ENCODE measurements at places on chromosomes 7 and 10.

DNA sequence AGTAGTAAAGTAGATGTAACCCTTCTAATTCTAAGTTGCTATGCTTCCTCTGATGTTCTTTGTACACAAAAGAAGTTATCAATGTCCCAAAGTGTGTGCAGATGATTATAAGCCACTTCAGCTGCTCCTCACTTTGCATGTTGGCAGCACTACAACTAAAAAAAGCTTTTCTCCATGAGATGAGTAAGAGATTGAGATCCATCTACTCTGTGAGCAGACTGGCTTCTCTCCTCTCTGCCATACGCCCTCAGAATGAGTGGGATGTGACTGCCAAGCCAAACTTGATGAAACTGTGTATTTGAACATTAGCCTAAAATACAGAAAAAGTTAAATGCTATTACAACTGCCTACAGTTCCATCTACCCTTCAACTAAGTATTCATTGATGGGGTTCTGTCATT lies 102.9 kb upstream of the ETV1 start:
- DNase-seq: no peak

DNA sequence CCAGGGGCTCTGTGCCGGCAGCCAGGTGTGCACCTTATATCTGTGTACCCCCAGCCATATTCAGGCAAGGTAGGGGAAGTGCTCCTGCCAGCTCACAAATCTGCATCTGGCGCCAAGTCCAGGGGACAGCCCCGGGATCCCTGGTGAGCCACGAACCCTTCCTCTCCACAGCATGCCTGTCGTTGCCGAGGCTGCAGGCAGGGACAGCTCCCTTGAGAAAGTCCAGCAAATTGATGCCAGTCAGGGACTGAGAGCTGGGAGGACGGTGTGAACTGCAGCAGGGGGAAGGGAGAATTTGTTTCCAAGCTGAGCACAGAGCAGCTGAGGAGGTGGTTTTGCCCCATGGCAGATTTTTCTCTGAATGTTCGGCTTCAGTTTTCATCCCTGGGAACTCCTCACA lies 919 bp downstream of the PLA2G12B start:
- no peak for DNase-seq

GRCh38 chr7:156463280-156463679 lies 177.3 kb upstream of the RNF32 start:
- no peak for DNase-seq

DNA sequence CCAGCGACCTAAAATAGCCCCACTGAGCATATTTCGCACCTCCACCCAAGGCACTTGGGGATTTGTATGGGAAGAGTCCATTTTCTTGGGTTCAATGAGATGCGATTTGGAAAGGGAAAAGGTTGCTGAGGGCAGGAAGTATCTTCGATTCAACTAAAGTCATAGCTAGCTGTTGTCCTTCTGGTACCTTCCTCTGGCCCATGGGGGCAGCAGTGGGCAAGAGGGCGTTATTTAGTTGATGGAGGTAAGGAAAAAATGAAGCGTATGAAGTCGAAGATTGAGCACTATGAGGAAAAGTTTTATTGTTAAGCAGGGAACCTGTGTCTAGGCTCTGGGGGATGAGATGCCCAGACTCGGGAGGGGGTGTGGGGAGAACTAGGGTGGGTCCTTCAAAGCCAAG lies 135.4 kb downstream of the EVX1 start:
- no peak for DNase-seq

- DNase-seq: no peak
Measured at GRCh38 chr7:112097524-112097923, 108.7 kb downstream of the DOCK4 start.

DNA sequence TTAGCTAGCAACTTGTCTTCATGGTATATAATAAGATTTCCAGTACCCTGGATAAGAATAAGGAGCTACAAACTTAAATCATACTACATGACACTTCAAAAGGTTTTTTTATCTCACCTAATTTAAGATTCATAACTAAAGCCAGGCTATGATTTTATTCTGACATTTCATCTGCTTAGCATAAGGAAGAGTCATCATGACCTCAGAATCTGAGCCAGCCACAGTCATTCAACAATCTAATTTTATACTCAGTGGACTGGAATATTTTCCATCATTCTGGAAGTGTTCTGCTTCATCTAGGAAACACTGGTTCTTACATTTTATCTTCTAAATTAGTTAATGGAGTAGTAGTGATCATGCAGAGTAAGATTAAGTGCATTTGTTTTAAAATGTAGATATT lies 102.1 kb upstream of the KCND2 start:
- no peak for DNase-seq

- DNase-seq: no peak
Measured at GRCh38 chr7:101835136-101835535, 17.7 kb downstream of the CUX1 start.

GRCh38 chr10:62037890-62038608 lies 136.6 kb downstream of the ARID5B start:
- no peak for DNase-seq

GRCh38 chr10:86849181-86849894 lies 92.9 kb downstream of the BMPR1A start:
- DNase-seq: no peak

GRCh38 chr10:59829024-59829423 lies 75.8 kb upstream of the MRLN start:
- no peak for DNase-seq

GRCh38 chr7:85554236-85555178 lies 367.7 kb upstream of the SEMA3D start:
- peak; percentile 6 for DNase-seq

DNA sequence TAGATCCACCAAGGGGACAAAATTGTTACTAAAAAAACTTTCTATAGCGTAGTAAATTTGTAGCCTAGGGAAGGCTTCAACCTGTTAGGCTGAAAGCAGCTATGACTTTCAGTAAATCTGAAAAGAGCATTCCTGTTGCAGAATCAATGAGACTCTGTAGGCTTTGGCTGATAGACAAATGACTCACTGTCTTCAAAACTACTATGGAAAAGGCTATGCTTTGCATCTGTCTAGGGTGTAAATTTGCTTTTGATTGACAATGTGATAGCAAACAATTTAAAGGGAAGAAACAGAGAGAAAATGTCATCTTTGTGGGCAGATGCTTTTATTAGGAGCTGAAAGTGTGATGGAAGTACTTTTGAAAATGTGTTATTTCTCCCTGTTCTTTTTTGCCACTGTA lies 60.6 kb downstream of the ARL5B start:
- no peak for DNase-seq

DNA sequence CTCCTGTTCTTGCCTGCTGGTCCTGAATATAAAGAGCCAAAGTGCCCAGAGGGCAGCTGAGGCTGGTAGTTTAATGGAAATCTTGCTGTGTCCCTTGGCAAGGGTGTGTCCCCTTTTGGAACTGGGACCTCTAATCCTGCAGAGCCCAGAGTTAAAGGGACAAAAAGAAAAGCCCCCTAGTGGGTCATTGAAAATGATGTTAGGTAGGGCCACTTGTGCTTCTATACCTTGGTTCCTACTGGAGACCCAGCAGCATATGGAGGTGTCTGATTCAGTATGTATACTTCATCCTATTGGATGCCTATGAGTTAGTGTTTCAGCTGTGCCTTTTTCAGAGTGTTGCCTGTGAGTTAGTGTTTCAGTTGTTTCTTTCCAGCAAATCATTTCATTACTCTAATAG lies 30.5 kb downstream of the TFAM start:
- DNase-seq: no peak

DNA sequence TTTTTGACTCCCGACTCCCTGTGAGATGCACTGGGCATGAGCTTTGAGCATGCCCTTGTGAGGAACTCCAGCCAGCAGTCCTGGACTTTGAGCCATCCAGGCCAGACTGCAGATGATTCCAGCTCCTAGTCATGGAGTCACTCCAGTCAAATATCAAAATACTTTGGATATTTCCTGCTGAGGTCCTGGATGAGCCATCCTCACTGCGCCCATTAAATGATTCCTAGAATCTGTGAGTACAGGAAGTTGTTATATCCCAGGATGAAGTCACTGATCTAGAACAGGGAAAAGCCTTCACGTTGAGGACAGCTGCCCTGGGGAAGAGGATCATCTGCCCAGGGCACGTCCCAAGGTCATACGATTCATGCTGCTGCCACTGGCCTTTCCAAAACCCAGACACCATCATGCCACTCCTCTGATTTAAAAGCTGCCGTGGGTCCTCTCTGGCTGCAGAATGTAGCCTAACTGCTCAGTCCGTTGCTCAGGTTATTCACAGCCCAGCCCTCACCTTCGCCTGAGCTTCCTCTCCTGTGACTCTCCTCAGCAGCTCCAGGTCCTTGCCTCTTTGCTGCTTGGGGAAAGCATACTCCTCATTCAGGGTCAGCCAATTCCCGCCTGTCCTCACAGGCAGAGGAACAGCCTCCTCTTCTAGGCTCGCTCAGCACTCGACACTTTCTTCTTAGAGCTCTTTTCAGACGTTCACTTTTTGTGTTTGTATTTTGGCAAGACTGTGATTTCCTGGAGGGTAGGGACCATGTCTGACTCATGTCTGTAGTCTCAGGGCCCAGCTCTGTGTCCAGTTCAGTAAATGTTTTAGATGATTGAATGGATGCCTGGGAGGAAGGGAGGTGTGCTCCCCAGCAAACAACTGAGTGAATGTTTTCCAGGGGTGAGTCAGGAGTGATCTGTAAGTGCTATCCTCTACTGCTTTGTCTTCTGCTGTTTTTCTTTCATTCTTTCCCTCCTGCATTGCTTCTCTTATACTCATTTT lies 157.8 kb downstream of the SNX10 start:
- DNase-seq: no peak

- no peak for DNase-seq
Measured at GRCh38 chr10:4453950-4454349, 372.1 kb upstream of the AKR1E2 start.

DNA sequence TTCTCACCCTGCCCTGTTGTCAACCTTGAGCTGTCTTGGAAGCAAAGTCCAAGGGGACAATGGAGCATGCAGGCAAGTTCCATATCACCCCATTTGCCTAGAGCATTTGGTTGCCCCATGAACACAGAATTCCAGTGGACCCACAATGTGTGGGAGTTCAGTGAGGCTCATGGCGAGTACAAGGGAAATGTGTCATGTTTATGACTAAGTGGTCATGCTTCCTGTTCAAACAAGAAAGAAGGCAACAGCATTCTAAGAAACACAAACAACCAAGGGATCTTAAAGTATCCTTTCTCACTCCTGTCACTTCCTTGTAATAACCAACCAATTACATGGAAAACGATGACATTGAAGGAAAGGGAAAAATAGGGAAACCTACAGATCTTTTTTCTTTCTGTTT lies 513.0 kb downstream of the INHBA start:
- no peak for DNase-seq

DNA sequence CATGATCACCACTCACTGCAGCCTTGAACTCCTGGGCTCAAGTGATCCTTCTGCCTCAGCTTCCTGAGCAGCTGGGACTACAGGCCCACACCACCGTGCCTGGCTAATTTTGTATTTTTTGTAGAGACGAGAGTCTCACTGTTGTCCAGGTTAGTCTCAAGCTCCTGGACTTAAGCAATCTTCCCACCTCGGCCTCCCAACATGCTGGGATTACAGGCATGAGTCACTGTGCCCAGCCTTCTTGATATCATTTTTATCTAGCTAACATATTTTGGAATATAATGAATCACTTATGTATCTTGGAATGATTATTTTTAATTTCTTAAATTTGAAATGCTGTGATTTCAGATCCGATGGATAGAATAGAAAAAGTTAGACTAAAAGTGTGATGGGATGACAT lies 18.4 kb downstream of the ARL4A start:
- DNase-seq: no peak
